ENCODE measurements at places on chromosomes 11 and 22. TPM values are rescaled to one million over a fixed set of nuclear protein-coding genes. Genes with fewer than 3 reads are reported as not detected.

Gene SCN4B
- total RNA-seq = 2.5 TPM

Gene ART1
- not detected for total RNA-seq

Gene KCNE3
- 0.08 TPM for total RNA-seq

Gene LIF
- total RNA-seq = 3.9 TPM

Gene DNAJB7
- total RNA-seq = not detected

Gene FUT4
- not detected for total RNA-seq
